ENCODE measurements at places on chromosomes 3 and 15.
A peak's percentile ranks its signal among the peaks of the same experiment; 100 is the strongest.

DNA sequence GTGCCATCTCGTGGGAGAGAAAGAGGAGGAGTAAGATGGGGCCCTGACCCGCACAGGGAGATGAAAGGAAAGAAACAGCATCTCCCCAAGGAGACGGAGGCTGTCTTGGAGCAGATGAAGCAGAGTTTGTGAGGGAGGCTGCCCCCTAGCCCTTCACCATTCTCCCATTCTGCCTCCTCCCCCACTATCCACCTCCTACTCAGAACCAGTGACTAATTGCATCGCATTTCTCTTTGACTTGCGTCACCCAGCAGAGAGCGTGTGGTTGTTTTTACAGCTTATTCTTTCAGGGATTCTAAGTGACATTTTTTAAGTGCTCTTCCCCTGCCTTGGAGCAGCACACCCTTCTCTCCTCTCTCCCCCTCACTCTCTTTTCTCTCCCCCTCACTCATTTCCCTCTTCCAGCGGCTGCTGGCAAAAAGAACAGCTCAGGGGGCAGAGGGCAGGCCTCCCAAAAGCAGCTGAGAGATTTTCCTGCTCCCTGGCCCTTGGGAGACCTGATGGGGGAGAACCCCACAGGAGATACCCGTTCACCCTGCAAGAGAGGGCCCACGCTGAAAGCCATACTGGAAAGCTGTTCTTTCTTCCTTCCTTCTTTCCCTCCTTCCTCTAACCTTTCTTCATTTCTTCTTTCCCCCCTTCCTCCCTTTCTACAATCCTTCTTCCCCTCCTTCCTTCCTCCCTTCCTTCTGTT lies 91.8 kb downstream of the MRPL46 start:
- DNase-seq: no peak

GRCh38 chr3:136270179-136270578 lies 20.0 kb downstream of the PCCB start:
- DNase-seq: no peak

DNA sequence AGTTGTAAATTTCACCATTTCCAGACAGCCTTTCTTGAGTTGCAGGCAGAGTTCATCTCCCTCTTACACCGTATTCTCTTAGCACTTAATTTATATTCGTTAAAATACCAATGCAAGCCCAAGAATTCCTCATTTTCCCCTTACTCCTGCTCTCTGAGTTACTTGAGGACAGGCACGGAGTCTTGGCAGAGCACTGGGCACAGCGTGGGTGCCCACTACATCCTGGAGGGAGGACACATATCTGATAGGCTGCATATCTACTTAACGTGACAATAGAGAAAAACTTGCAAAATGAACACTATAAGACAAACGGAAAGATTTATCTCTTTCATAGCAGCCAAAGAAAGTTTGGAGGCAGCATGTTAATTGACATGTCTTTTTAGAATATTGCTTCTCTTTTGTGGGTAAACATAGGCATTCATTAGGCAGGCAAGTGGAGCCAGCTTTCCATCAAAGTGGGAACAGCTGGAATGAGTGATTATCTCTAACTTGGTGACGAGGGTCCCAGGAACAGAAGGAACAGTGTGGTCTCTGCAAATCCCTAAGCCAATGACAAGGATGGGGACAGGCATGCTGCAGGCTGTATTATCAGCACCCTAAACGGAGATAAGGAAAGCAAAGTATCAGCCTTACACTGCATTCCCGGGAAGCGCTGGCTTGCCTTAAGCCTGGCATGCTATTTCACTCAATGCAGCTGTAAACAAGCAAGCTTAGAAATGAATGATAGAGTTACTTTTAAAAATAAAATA lies 116.5 kb downstream of the RTP4 start:
- DNase-seq: no peak

GRCh38 chr15:58038426-58039078 lies 27.0 kb downstream of the ALDH1A2 start:
- DNase-seq: peak; percentile 2

DNA sequence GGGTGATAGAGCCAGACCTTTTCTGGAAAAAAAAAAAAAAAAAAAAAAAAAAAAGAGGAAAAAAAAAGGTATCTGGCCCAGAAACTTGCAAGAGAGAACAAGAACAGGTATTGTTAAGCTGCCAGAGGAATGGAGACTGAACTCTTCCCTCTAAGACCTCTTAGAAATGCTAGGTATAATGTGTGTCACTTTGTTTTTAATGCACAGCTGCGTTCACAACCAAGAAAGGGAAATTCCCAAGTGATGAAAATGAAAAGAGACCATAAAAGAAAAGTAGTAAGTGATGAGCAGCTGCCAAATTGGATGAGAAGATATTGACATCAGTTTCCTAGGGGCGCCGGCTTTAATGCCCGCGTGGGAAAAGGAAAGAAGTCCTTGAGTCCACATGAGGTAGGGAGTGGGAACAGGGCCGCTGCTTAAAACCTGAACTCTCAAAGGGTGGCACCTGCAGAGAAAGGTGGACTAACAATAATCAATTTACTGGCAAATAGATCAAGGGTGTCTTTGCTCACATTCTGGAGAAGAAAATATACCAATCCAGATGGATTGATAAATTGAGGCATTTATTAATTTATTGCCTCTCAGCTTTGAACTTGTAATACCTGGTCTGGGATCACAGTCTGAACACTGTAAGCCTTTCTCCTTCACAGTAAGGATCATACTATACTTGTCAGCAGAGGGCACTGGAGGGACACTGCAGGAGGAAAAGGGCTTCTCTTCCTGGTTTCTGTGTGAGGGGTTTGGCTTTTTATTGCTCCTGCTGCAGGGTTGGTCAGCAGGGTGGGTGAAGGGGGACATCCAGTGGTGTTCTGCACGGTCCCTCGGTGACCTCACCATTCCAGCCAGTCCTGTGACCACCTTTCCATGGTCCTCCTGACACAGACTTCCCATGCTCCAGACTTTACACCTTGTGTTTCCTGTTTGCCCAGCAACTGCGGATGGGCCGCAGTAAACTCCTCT lies 131.6 kb downstream of the AQP9 start:
- DNase-seq: no peak

GRCh38 chr3:9399746-9400145 lies 2.3 kb downstream of the SETD5 start:
- DNase-seq: peak; percentile 34

DNA sequence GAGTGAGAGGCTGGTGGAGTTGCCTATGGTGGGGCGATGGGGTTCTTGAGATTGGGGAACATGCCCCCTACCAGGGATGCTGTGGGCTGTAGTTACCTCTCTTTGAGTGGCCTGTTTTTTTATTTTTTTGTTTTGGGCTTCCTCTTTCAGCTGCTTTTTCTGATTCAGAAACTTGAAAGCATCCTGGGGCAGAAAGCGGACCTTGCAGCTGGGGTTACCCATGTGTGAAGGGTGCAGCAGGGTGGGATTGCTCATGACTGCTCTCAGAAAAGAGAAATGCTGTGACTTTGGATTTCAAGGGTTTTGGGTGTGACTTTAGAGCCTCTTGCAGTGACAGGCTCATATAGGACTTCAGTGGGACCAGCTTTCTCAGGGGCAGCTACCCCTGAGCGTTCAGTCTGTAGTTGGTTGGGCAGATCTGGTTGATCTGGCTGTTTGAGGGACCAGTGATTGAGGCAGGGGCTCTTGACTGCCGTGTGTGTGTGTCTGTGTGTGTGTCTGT lies 1.8 kb downstream of the LIMD1 start:
- no peak for DNase-seq

DNA sequence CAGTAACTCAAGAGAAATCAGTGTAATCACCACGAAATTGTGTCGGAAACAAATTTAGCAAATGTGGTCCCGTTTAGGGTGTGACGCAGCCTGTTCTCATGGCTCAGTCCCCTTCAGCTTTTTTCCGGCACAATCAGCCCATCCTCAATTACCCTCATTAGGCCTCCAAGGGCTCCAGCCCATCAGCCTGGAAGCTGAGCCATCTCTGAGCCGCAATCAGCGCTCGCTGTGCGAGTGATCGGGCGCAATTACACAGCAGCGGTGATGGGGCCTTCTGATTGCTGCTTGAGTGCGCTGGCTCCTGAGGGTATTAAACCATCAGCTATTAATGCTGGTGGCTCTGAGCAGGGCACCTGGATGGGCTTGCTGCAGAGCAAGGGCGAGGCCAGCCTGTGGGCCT lies 55.6 kb downstream of the PLXNA1 start:
- DNase-seq: no peak

- DNase-seq: no peak
Measured at GRCh38 chr3:191254098-191254873, 55.2 kb downstream of the OSTN start.

Measured in NCI-H187 (cell line).